ENCODE measurements at places on chromosomes 3 and 15.

DNA sequence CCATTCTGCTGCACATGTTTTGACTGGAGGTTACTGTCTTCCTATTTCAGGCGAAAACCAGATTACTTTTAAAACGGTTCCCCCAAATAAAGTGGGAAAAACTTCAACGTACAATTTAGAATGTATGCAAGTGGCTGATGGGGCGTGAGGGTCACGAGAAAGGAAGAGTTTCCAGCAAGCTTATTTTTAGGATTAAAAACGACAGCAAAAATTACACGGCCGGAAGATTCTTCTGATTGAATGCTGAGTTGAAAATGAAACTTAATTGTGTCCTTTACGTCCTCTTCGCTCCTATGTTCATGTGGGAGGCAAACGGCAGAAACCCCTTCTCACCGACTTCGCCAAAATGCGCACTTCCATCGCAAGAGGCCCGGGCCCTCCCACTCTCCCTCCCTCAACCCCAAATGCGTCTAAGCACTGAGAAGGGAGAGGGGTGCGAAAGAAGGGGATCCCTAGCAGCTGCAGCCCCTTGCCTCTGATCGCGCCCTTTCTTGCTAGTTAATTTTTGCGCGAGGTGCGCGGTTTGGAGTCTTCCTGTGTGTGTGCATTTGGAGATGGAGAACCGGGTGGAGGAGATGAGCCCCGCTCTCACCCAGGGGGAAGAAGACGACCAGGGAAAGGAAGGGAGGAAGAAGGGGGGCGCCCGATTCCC lies 656 bp downstream of the CD47 start:
- peak; percentile 30 for DNase-seq

GRCh38 chr3:171266034-171266739 lies 194.0 kb downstream of the TNIK start:
- DNase-seq, result no peak

GRCh38 chr15:41841131-41841530 lies 2.5 kb downstream of the PLA2G4B start:
- no peak for DNase-seq

DNA sequence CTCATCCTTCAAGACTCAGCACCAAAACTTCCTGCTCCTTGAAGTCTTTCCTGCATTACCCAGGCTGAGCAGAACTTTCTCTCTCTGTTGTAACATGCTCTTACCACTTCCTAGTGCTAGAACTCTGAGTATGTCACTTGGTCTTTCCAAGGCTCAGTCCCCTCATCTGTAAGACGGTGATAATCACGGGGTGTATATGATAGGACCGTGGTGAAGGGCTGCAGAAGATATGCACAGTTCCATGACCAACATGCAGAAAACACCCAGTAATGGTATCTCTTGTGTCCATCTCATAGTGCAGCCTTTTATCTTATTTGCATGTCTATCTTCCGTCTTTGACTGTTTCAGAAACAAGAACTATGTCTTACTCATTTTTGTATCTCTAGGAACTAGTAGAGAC lies 154.5 kb downstream of the ZNF621 start:
- no peak for DNase-seq

All from NCI-H526 (cell line).